PC-3 (cell line): ENCODE measurements at places on chromosomes 3 and 15.

GRCh38 chr3:127038923-127039581 is 56.1 kb downstream of the PLXNA1 start:
- no peak for DNase-seq

DNA sequence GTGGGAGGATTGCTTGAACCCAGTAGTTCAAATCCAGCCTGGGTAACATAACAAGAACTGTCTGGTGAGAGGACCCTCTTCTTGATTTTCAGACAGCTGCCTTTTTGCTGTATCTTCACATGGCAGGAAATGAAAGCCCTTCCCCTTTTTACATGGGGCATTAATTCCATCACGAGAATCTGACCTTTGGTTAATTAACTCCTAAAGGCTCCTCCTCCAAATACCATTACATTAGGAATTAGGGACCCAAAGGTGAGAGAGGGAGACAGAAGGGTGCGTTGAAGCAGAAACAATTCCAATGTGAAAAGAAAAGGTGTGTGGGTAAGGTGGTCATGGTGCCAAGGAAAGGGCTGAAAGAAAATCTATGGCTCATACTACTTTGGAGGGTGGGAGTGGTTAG is 536.2 kb downstream of the MAGI1 start:
- no peak for DNase-seq

- DNase-seq, result no peak
Observed at GRCh38 chr3:2554656-2555055, 456.0 kb downstream of the CNTN4 start.

- peak; percentile 17 for DNase-seq
Observed at GRCh38 chr3:53162672-53163443, 1.8 kb downstream of the PRKCD start.

DNA sequence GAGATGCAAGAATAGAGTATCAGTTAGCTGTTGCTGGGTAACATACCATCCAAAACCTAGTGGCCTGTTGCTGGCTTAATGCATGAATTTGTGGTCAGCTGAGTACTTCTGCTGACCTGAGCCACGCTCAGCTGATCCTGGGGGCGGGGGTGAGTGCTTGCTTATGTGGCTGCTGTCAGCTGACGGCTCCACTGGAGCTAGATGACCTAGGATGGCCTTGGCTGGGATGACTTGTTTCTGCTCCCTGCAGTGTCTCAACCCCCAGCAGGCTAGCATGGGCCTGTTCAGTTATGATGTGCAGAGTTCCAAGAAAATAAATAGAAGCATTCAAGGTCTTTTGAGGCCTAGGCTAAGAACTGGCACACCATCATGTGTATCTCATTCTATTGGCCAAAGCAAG is 63.9 kb downstream of the FBLN2 start:
- no peak for DNase-seq

GRCh38 chr3:147372525-147373027 is 33.8 kb downstream of the ZIC4 start:
- DNase-seq, result no peak

GRCh38 chr3:41248525-41248924 is 49.2 kb downstream of the CTNNB1 start:
- no peak for DNase-seq

DNA sequence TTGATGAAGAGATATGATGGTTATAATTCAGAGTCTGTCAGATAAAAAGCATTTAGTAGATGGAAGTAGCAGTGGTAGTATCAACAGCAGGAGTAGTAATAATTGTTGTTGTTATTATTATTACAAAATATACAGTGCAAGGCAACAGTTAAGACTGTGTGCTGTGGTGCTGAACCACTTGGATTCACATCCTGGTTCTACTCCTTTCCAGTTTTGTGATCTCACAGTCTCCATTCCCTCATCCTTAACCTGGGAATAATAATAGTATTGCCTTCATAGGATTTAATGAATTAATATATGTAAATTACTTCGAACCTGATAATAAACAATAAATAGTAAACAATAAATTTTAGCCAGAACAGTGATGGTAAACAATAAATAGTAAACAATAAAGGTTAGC is 37.1 kb upstream of the TSC22D2 start:
- DNase-seq, result no peak

DNA sequence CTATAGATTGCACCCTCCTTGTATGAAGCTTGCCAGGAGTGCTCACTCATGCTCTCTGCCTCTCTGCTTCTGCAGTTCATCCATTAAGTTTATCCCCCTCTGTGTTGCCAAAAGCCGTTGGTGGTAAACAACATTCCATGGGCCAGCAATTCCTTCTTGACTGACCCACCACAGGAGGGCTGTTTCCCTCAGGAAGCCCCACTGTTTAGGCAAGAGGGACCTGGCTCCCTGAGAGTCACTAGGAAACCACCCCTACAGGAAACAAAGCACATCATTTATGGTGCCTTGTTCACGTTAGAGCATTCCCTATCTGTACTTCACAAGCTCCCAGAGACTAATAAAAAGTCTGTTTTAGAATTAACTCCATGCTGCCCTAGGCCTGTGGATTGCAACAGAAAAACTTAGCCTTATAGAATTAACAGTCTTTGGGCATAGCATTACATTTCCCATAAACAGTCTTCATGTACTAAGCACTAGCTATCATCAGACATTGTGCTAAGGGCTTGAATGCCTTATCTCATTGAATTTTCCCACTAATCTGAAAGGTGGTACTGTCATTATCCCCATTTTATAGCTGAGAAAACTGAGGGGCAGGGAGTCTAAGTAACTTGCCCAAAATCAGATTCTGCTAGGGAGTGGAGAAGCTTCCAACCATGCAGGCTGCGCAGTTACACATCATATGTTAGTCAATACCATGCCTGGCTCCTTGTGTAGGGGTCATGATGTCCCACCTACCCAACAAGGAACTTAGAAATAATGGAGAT is 149.9 kb downstream of the SHQ1 start:
- no peak for DNase-seq

DNA sequence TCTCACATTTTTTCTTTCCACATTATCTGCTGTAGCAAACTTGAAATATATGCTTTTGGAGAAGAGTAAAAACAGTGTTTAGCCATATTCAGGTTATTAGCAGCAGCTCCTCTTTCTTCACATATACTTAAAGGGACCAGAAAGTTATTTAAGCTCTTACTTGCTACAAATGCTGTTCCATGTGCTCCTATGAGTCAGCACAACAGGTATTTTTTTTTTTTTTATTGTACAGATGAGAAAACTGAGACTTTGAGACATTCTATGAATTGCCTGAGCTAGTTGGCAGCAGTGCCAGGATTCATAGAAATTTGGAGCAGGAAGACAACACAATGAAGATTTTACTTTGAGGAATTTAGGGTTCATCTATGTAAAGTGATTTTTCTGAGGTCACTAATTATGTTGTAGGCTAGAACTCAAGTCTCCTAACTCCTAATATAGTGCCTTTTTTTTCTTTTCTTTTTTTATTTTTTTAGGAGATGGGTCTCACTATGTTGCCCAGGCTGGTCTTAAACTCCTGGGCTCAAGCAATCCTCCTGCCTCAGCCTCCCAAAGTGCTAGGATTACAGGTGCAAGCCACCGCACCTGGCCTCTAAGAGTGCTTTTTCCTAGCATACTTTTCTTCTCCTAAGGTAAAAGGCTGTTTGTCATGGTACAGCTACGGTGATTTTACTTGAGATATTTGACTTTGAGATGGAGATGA is 23.6 kb downstream of the SETD5 start:
- peak; percentile 60 for DNase-seq

DNA sequence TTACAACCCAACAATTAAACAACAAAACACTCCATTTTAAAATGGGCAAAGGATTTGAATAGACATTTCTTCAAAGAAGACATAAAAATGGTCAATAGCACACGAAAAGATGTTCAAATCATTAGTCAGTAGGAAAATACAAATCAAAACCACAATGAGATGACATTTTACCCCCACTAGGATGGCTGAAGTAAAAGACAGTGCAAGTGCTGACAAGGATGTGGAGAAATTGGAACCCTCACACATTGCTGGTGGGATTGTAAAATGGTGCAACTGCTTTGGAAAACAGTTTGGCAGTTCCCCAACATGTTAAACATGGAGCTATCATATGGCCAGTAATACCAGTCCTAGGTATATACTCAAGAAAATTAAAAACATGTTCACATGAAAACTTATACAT is 11.6 kb downstream of the GALNT15 start:
- no peak for DNase-seq

- no peak for DNase-seq
Observed at GRCh38 chr3:53845881-53846133, 412 bp downstream of the CHDH start.

GRCh38 chr3:45417930-45418847 is 29.8 kb downstream of the LARS2 start:
- peak; percentile 93 for DNase-seq

GRCh38 chr3:16693820-16694219 is 88.6 kb upstream of the DAZL start:
- DNase-seq, result no peak

DNA sequence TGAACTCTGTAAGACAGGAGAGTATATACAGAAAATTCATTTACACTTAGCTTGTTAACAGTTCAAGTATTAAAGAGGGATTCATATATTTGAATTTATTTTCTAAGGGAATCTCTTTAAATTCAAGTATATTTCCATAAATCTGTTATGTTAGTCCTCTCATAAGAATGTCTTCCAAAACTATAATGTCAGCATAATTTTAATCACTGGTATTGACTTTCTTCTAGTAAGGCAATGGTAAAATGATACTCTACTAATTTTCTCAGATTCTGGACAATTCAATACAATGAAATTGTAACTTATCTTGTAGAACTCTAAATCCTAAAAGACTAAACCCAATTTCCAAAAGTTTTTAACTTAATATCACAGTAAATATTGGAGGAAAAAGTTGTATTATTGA is 66.3 kb upstream of the EPHA6 start:
- no peak for DNase-seq

- DNase-seq, result no peak
Observed at GRCh38 chr3:177672252-177672911, 475.1 kb upstream of the TBL1XR1 start.

DNA sequence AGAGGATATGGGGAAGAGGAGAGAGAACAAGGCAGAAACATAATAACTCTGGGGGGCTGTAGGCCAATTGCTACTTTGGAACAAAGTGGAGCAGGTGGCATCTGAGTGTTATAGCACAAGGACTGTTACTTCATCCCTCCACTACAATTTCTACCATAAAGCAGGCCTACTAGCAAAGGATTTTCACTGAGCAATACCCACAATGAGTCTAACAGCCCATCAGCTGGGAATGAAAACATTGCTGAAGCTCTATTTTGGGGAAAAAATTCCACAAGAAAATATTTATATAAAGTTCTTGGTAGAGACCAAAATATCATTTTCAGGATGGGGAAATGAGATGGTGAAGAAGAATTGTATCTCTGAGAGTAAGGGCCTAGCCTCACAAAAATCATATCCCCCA is 3.6 kb upstream of the SHC4 start:
- DNase-seq, result no peak

- DNase-seq, result no peak
Observed at GRCh38 chr3:111971533-111972130, 7.2 kb upstream of the ABHD10 start.

DNA sequence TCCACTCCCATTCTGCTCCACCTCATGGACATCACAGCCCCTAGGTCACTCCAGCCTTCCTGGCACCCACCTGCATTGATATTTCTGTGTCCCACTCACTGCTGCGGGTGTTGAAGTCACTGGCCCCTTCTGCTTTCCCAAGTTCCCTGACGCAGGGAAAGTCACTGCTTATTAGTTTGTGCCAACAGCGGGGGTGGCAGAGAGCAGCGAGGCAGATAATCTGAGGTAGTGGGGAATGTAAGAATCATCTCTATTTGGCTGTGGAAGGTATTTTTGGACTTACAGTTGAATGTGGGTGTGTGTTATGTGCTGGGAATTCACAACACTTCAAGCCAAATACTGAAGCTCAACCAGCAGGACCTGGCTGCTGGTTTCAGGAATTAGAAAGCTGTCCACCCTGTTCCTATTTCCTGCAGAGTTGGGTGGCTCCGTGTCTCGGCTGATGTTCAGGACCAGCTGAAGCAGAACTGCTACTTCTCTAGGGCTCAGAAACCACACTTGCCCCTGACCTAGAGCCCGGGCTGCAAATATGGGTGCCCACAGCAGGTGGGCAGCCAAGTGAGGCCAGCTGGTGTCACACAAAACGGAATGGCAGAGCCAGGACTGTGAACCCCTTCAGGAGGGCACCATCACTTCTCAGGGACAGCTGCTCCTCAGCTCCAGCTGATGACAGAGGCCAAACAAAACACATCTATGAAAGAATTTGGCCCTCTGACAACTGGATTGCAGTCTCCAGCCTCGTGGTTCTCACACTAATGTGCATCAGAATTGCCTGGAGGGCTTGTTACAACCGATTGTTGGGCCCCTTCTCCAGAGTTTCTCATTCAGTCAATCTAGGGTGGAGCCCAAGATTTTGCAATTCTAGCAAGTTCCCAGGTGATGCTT is 57.7 kb downstream of the SEMA5B start:
- DNase-seq, result peak; percentile 17

GRCh38 chr3:159499031-159499793 is 489.4 kb upstream of the IL12A start:
- DNase-seq, result peak; percentile 49

DNA sequence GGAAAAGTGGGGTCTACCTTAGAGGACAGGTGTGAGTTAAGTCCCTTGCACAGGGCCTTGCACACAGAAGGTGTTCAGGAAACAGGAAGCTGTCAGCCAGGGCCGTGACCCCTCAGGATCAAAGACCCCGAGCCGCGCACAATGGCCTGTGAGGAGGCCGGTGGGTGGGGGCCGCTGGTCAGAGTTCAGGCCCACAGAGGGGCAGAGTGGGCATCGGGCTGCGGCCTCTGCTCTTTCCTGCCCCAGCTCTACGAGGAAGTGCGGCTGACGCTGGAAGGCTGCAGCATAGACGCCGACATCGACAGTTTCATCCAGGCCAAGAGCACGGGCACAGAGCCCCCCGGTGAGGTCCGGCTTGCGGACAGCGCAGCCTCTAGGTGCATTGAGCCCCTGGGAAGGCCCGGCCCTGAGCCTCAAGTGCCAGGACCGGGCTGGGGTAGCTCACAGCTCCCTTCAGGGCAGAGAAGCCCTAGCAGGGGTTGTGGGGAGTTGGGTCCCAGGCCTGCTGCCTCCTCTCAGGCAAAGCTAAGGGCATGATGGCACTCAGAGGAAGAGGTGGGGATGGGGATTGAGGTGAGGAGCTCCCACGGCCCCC is 37.2 kb downstream of the PSTPIP1 start:
- DNase-seq, result no peak

DNA sequence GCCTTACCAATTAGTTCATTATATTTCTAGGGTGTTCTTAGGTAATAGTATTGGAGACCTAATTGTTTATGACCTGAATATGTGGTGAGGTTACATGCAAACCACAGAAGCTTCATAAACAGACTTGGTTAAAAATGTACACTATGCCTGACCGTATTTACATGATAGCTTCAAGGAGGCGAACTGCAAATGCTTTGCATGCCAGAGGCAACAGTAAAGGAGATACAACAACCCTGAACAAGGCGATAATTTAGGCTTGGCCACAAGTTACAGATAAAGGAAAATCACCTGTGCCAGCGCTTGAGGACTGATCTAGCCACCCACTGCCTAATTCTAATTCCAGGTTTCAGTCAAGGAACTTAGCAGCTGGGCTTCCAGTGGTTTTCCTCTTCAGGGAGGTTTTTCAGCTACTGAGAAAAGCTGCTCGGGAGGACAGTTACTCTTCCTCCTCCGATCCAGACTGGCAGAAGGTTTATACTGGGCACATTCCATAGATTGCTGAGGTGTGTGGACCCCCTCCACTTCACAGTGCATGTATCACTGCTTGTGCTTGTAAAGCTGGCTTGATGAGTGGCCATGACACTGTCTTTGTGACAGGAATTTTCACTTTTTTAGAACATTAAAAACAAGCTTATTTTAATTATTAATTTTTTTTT is 95.6 kb downstream of the DHX36 start:
- no peak for DNase-seq

GRCh38 chr15:35043373-35044095 is 41.6 kb downstream of the NANOGP8 start:
- no peak for DNase-seq
